Activated T-cell treated with anti-CD3 and anti-CD28 coated beads for 1 hour (primary cell): ENCODE measurements at places on chromosomes 1 and 21.

DNA sequence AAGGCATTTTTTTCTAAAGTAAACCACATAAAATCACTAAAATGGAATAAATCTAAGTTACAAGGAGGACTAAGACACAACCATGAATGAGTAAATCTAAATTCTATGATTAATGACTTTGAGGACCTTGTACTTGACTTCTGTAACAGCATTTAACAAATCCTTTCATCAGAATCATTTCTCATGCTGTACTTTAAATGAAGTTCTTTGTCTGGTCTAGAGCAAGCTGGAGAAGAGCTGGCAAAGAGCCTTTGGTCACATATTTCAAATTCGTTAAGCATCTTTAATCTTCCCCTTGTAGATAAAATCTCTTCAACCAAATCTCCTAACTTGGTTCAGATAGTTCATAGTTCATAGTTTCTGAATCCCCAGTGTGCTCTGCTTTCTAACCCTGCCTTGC lies 405.4 kb downstream of the PTPRC start:
- no peak for DNase-seq

- no peak for DNase-seq
Observed at GRCh38 chr1:44646261-44647110, 27.8 kb downstream of the TMEM53 start.

DNA sequence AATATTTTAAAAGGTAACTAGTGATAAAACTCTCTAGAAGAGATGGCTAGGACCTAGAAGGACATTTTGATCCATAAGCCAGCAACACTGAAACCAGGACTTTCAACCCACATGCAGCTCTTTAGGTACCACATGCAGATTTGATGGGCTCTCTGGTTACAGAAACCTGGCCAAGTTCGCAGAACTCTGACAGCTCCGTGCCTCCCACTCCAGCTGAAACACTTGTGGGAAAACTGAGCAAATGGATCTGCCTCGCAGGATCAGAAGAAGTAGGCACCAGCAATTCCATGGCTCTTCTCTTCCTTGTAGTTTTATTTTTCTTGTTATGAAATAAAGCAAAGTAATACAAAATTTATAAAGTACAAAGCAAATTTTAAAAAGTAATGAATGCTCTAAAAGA lies 58.5 kb downstream of the ST6GALNAC5 start:
- DNase-seq = no peak

DNA sequence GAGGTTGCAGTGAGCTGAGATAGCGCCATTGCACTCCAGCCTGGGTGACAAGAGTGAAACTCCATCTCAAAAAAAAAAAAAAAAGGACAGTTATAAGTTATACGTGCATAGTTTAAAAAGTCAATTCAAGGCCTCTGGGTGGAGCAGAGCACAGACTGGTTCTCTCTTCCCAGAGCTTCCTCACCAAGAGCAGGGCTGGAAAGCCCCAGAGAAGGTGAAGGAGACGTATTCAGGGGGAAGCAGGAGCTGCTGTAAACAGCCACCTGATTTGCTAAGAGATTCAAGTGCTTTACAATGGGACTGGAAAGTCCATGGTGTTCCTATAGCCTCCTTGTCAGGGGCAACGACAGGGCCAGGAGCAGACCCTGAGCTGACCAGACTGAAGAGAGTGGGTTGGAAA lies 85.0 kb upstream of the LYST start:
- no peak for DNase-seq

DNA sequence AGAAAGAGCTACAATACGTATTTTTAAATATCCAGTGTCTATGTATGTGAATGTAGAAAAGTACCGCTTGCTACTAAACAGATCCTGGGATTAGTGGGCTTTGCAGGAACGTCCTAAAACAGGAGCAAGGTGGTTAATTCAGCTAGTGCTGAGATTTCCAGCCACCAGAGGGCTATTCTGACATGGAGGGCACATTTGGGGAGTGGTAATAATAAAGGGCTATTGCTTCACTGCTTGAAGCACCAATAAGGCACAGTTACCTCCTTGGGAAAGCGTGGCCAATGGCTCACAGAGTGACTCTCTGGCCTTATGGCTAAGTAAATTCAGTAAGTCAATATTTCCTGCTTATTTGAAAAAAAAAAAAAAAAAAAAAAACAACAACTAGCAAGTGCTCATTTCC lies 152.4 kb downstream of the GABPA start:
- DNase-seq = no peak

DNA sequence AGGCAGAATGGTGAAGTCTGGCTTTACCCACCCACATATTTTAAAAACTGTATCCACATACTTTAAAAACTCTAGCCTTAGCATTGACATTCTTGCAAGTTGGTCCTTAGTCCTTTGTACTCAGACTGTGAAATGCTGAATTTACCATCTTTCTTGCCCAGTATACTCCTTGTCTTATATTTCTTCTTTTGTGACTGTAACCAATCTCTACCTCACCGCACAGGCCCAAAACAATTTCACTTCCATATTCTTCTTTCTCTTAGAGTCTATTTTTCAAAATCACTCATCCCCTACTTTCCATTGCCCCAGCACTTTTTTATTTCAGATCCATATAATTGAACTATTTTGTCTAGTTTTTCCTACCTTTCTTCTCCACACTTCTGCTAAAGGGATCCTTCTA lies 892.4 kb upstream of the B3GALT2 start:
- no peak for DNase-seq
